ENCODE measurements at places on chromosomes 16 and 17.

GRCh38 chr17:73593249-73593965, 50.8 kb downstream of the SDK2 start:
- DNase-seq = no peak

DNA sequence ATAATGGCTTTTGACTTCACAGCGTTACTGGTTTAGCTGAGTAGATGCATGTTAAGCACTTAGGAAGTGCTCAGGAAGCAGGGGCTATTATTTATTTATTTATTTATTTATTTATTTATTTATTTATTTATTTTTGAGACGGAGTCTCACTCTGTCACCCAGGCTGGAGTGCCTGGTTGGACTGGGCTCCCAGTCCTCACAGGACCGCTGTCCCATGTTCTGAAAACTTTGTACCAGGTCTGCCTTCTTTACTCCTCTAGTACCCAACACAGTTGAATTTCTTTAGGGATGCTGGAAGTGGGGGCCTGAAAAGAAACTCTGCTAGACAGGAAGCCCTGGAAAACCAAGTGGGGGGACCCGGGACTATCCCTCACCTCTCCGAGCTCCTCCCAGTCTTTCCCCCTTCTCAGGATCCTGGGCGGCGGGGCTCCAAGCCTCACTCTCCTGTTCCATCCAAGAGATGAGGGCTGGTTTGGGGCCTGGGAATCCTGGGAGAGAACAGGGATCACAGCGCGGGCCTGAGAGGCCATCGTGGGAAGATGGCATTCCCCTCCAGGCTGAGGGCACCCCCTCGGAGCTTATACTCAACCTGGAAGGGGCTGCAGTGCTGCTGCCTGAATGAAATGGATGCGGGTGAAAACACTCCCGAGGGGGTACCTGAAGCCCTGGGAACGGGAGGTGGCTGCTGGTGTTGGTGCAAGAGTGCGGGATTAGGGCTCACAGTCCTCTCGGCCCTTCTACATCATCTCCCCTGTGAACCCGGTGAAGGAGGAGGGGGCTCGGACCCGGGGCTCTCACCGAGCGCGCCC, 674 bp downstream of the ZNF688 start:
- peak; percentile 26 for DNase-seq

DNA sequence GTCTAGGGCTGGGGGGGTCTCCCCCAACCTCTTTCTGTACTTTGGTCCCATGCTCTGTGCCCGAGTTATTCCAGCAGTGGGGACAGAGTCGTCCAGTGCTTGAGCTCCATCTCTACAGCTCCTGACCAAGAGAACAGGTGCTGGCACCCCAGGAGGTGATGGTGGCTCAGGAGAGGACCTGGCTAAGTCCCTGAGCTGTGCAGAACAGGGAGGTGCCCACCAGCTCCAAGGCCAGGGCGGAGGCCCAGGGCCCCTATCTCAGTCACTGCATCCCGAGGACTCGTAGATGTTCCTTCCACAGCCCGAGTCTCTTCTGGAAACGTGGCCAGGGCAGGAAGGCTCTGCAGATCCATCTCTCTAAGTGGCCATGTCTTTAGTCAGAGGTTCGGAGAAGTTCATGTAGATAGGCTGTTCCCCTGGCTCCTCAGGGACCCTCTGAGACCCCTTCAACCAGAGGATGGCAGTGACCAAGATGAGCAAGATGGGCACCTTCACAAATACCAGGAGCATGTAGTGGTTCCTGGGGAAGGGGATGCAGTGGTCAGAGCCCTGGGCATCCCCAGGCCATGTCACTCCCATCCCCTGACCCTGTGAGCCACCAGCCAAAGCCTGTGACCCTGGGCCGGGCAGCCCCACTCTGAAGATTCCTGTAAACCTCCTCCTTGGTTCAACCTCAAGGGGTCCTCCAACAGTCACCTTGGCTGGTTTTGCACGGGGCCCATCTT, 8.7 kb downstream of the CD300LB start:
- no peak for DNase-seq

DNA sequence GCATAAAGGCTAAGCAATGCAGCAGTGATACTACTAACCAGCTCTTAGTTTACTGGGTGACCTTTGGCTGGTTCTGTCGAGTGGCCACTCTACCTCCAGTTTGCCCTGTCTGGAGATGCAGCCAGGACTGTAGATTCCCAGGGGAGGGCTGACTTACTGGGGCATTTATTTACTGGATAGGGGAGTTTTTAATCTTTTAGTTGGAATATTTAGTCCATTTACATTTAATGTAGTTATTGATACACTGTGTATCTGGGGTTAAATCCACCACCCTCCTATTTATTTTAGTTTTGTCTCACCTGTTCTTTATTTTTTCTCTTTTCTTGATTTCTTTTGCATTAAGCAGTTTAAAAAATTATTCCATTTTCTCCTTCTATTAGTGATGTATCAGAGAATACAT, 112.9 kb downstream of the RPTOR start:
- DNase-seq = no peak

GRCh38 chr17:16472539-16472938, 19.5 kb downstream of the LRRC75A start:
- DNase-seq = no peak

- DNase-seq = no peak
Measured at GRCh38 chr16:1067629-1068028, 4.9 kb upstream of the SSTR5 start.

- DNase-seq = no peak
Measured at GRCh38 chr16:50863644-50864144, 121.8 kb downstream of the CYLD start.

DNA sequence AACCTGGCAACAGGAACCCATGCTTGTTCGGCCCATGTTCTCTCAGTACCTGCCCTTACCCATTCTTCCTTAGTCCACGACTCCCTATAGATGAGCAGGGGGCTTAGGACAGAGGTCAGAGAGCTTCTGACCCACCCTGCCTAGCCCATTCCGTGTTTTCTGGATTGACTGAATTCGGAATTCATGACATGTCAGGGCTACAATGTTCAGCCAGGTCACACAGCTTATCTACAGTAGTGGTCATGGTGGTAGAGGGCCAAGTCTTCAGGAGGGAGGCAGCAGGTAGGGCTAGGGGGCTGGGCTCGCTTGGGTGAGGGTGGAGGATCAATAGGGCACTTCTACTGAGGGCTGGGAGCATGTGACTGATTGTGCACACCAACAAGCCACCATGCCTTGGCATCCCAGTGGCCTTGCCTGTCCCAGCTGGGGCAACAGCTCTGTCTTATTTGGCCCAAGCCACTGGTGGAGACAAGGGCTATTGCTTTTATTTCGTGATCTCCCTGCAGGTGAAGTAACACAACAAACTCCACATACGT, 3.1 kb downstream of the HEXIM2 start:
- no peak for DNase-seq

DNA sequence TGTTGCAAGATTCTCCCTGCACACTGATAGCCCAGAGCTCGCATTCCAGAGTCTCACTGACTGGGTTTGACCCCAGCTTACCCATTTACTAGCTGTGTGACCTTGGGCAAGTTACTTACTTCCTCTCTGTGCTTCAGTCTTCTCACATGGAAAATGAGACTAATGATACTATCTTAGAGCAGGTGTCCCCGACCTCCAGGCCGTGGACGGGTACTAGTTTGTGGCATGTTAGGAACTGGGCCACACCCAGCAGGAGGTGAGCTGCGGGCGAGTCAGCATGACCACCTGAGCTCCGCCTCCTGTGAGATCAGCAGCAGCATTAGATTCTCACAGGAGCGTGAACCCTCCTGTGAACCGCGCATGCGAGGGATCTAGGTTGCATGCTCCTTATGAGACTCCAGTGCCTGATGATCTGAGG, 15.8 kb downstream of the ANKFY1 start:
- no peak for DNase-seq

- DNase-seq = no peak
Measured at GRCh38 chr17:42214156-42214555, 19.9 kb upstream of the GHDC start.

GRCh38 chr16:4852221-4852872, 5.1 kb downstream of the UBN1 start:
- no peak for DNase-seq

DNA sequence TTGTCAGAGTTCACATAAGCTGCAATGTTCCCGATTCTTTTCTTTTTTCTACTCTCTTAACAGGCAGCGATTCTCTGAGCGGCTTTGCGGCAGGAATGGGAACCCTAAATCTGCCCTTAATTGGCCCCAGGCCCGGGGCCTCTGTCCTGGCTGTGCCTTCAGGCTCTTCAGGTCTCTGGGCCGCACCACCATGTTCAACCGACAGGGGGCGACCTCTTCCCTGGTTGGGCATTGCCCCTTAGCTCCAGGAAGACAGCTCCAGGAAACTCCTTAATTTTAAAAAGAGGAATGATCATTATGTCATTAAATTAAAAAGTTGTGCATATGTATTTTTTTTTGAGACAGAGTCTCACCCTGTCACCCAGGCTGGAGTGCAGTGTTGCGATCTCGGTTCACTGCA, 20.3 kb downstream of the CACNG5 start:
- DNase-seq = no peak

- DNase-seq = no peak
Measured at GRCh38 chr16:64017796-64018195, 1104.1 kb downstream of the CDH11 start.

GRCh38 chr16:4288148-4288921, 15.5 kb upstream of the TFAP4 start:
- DNase-seq = peak; percentile 42

DNA sequence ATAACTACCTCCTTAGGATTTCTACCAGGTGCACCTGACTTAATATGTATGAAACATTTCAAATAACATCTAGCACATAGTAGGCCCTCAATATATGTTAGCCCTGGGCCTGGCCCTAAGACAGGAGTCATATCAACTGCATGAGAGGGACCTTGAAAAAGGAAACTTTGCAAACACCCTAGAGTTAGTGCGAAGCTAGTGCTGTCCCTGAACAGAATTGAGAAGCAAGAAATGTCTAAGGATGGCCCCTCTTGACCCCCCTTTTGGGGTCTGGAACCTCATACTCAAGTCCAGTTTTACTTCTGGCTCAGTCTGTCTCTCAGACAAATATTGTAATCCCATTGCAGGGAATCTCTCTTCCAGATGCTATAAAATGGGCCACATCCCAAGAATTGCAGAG, 80.5 kb downstream of the CBLN1 start:
- no peak for DNase-seq

GRCh38 chr17:29042679-29043538, at the start of gene PIPOX:
Gene PIPOX (plus strand): TSS chr17:29043141. CDS start chr17:29043226, 85 bp downstream.
- DNase-seq = peak; percentile 60

DNA sequence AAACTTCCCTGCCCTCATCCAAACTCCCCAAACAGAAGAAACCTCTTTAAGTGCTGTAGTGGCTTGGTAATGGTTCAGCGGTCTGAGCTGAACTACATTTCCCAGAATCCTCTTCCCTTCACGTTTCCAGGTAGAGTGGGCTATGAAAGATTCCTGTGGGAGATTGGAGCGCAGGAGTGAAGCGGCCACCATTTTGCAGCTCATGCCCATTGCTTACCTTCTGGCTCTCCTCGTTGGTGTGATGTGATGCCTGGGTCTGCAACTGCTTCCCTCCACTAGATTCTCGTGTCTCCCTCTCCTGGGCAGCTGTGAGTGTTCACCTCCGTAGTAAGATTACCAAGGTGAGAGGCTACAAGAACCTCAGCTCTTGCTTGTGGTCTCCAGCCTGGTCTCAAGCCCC, 82.1 kb downstream of the GPR139 start:
- DNase-seq = no peak

DNA sequence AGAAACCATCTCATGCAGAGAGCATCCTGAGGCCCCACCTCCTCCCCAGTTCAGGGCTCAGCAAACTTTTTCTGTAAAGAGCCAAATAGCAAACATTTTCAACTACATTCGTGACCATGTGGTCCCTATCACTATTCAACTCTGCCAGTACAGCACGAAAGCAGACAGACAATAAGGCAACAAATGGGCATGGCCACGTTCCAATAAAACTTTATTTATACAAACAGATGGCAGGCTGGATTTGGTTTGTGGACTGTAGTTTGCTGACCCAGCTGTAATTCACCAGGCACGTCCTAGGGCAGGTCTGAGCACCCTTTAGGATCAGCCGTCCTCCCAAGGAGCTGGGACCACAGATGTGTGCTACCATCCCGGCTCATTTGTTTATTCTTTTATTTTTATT, 27.1 kb upstream of the GPRC5C start:
- DNase-seq = no peak

GRCh38 chr17:57655553-57655952, 89.5 kb downstream of the CCDC182 start:
- DNase-seq = no peak

DNA sequence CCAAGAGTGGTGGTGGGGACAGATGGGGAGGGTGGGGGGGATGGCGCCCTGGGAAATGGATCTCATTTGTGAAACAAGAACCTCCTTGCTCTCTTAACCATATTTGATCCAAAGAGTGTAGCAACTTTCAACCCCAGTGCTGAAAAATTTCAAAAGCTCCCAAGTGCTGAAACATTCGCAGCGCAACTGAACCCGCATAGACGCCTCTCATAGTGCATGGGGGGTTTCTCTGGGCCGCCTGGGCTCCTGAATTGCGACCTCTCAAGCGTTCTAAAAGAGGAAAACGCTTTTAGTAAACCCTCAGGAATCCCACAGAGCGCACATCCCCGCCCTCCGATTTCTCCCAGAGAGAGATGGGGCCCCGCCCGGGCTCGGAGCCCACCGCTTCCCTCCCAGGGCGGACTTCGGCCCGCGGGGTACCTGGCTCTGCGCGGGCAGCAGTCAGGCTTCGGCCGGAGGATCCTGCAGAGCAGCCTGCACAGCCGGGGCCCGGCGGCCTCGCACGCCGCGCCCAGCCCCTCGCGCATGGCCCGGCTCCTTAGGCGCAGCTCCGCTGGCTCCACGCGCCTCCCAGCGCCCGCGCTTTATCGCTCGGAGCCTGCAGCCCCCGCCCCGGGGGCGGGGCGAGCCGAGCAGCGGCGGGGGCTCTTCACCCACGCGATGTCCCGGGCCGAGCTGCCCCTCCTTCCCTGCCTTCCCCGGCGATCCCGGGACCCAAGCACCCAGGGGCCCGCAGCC, 7.0 kb downstream of the NOS2 start:
- peak; percentile 7 for DNase-seq

DNA sequence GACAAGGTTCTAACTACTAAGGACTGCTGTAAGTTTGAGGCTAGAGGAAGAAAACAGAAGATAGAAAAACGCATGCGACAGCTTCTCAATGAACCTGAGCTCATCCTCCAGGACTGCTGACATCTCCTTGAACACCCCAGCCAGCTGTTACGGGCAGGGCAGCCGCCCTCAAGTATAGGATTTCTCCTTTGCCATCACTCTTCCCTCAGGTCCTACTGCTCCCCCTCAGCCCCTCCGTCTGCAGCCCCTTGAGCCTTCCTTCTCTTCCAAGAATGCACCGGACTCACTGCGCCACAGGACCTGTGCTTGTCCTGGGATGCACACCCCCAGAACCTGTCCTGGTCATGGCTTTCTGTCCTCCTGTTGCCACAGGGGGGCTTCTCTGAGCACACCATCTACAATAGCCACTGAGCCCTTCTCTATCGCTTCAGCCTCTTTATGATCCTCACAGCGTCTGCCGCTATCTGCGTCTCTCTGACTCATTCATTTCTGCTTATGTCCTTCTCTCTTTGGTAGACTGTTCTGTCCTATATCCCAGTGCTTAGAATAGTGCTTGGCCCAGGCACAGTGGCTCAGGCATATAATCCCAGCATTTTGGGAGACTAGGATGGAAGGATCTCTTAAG, 15.7 kb upstream of the XYLT2 start:
- no peak for DNase-seq
